Left lung (tissue), 14 donors: ENCODE measurements at places on chromosomes 2 and 18. TPM values are rescaled to one million over a fixed set of nuclear protein-coding genes. Genes with fewer than 3 reads are reported as not detected.

EFHD1 gene
- 3.8 TPM for total RNA-seq

ALK gene
- total RNA-seq: 0.65 TPM

EVX2 gene
- total RNA-seq: not detected

CLEC4F gene
- total RNA-seq: 0.31 TPM

ANKRD36C gene
- 17.4 TPM for total RNA-seq

EPG5 gene
- total RNA-seq: 38.0 TPM

ZNF385B gene
- 34.0 TPM for total RNA-seq

GPR39 gene
- 13.1 TPM for total RNA-seq

AGXT gene
- total RNA-seq: not detected

TMEM169 gene
- 1.5 TPM for total RNA-seq

RAB6D gene
- total RNA-seq: not detected

TSN gene
- total RNA-seq: 51.3 TPM

ACOXL gene
- total RNA-seq: 29.3 TPM
